Fibroblast of skin of left biceps (primary cell): ENCODE measurements at places on chromosomes 16 and 17.

DNA sequence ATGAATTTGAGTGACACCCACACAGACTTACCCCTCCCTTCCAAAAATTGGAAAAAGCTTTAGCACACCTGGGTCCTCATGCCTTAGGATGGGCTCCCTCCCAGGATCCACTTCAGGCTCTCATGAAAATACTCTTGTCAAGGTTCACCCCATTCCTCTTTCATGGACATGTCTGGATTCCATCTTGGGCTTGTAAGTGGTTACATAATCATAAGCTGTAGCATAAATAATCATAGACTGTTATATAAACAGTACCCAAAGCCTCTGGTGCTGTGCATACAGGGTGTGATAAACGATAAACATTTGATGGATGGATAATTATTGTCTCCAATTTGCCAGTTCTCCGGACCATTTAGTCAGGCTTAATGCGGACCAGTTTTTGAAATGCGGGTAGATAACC is 53.7 kb upstream of the TEKT3 start:
- no peak for DNase-seq

- DNase-seq = no peak
Measured at GRCh38 chr17:80727409-80727755, 182.7 kb downstream of the RPTOR start.

DNA sequence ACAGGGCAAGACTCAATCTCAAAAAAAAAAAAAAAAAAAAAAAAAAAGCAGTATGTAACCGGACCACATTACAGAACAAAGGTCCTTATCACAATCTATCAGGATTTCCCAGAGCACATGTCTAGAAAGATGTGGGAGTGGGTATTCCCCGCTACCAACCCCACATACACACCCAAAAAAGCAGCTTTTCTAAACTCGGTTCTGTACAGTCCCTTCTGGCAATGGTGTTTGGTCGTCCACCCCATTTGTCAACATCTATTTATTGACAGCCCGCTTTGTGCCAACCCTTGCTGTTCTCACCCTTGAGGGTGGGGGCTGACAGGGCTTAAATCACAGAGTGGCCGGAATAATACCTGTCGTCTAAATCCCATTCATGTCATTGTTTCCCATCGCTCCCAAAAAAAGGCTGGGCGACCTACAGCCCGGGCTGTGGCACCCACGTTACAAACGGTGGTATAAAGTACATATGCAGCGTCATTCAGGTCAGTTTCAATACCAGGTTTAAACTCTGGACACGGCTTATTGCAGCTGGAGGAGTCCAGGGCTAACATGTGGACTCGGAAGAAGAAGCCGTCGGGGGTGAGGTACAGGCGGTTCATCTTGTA is 3.6 kb downstream of the C17orf58 start:
- no peak for DNase-seq

- no peak for DNase-seq
Measured at GRCh38 chr17:41082626-41083025, 1.3 kb upstream of the KRTAP4-7 start.

DNA sequence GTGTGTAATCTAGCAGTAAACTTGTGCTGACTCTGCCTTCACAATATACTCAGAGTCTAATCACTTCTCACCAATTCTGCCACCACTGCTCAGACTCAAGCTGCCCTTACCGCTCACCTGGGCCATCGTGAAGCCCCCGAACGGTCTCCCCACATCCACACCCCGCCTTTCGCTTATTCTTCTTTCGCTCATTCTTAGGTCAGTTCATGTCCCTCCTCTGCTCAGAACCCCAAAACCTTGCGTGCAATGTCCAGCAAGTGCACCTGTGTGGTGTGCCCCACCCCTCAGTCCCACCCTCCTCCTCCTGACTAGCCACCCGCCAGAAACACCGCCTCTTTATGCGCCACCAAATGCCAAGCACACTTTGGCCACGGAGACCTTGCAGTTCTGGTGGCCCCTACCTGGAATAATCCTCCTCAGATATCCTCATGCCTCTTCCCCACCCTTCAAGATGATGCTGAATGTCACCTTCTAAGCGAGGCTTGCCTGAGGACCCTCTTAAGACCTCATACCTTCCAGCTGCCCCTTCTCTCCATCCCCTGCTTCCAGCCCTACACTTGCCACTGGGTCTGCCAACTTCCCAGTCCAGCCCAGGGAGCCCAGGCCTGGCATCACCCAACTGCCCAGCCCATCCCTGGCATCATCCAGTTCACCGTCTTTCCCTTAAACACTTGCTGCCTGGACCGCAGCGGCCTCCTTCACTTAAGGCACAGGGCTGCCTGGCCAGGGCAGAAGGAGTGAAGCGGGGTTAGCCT is 34.3 kb upstream of the RBFOX3 start:
- DNase-seq = no peak

DNA sequence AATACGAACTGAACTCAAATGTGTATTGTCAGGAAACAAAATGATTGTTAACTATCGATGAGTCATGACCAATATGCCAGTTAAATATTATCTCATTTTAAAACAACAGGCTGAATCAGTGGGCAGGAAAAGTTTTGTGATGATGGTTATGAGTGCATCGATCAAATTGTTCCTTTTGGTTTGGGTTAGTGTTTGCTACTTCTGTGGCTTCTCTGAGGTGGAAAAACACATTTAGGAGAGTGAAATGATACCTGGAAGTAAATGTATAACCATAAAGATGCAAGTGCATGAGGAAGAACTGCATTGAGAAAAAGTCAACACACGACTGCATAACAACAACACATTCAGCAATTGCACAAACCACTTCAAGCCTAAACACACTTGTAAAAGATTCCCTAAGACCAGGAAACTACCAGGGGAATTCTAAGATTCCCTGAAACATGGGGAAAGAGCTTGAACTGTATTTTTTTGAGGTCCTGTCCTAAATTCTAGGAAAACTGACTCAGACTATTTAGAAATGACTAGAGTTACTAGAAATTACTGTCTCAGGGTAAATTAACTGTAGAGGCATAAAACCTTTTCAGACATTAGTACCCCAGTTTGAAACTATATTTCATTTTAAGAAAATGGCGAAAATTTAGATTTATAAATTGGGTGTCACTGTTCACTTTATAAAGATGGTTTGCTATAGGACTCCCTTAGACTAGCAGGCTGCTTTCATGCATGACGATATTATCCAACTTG is 44.8 kb downstream of the CDYL2 start:
- no peak for DNase-seq

- no peak for DNase-seq
Measured at GRCh38 chr17:58648236-58648635, 43.6 kb downstream of the TEX14 start.

- DNase-seq = no peak
Measured at GRCh38 chr17:46121165-46121764, 72.0 kb downstream of the KANSL1 start.

DNA sequence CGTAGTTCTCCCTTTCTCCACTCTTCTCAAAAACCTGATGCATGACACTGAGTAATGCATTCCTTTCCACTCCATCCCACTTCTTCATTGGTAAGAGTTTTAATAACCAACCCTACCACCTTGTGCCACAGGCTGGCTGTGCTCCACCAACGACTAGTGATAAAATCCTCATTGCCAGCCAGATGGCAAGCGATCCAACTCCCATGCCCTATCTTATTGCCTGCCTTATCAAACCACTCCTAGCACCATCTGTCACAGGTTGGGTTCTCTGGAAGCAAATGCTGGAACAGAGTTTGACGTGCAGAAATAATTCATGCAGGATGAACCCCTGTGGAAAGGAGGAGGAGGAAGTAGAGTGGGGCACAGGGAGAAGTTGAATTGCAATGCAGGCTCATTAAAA is 99.5 kb downstream of the CHD9NB start:
- no peak for DNase-seq

DNA sequence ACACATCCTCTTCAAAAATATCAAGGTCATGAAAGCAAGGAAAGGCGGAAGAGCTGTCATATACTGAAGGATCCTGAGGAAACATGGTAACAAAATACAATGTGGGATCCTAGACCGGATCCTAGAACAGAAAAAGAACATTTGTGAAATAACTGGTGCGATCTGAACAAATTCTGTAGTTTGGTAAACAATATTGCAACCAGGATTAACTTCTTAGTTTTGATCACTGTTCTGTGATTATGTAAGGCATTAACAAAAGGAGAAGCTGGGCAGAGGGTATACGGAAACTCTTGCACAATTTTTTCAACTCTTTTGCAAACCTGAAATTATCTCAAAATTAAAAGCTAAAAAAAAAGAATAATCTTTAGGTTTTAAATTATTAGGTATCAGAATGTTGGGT is 109.7 kb downstream of the TRIM37 start:
- no peak for DNase-seq

DNA sequence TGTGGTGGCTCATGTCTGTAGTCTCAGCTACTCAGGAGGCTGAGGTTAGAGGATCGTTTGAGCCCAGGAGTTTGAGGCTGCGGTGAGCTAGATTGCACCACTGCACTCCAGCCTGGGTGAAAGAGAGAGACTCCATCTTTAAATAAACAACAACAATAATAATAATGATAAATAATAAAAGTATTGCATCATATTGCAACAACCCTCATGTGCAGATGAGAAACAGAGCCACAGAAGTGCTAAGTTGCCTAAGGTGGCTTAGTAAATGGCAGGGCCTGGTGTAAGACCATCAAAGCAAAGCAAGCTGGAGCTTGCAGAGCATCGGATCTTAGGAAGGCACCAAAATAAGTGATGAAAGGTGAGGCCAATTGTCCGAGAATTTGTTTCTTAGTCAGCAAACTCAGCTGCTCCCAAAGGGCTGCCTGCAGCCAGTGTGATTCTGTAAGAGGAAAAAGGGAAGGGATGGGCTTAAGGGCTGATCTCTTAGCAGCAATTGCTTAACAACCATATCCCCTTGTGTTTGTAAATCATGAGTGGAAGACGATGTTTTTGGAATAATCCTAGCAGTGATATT is 45.3 kb upstream of the HS3ST3A1 start:
- peak; percentile 2 for DNase-seq

- DNase-seq = no peak
Measured at GRCh38 chr17:34464812-34465211, 101.8 kb upstream of the CCL1 start.

GRCh38 chr16:2250652-2251295 is 613 bp downstream of the ECI1 start:
- no peak for DNase-seq

- DNase-seq = no peak
Measured at GRCh38 chr17:27545562-27546229, 85.3 kb upstream of the LGALS9 start.

DNA sequence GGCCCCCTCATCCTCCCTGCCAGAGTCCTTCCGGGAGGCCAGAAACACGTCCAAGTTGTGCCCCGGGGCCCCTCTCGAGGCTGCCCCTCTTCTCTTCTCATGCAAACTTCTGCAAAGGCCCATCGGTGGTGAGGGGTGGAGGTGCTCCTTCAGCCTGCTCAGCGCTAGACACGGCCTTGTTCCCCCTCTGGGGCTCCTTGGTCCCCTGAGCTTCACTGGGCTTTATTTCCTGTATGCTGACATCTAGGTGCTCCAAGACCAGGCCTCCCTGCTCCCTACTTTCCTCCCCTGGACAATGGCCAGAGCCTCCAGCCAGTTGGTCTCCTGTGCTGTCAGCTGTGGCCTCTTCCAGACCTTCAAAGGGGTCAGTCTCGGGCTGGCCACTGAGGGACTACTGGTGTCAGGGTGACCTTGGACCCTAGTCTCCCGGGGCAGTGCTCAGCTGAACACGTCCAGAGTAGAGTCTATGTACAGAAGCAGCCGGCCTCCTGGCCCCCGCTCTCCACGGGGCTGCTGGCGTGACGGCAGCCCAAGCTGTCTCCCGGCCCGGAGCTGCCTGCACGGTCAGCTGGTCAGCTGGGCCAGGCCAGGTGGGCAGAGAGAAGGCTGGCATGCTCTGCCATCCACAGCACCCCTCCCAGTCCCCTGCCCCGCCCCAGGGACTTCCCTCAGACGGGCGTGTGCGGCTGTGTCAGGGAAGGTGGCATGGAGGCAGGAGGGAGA is 1.7 kb upstream of the PRR35 start:
- DNase-seq = no peak

DNA sequence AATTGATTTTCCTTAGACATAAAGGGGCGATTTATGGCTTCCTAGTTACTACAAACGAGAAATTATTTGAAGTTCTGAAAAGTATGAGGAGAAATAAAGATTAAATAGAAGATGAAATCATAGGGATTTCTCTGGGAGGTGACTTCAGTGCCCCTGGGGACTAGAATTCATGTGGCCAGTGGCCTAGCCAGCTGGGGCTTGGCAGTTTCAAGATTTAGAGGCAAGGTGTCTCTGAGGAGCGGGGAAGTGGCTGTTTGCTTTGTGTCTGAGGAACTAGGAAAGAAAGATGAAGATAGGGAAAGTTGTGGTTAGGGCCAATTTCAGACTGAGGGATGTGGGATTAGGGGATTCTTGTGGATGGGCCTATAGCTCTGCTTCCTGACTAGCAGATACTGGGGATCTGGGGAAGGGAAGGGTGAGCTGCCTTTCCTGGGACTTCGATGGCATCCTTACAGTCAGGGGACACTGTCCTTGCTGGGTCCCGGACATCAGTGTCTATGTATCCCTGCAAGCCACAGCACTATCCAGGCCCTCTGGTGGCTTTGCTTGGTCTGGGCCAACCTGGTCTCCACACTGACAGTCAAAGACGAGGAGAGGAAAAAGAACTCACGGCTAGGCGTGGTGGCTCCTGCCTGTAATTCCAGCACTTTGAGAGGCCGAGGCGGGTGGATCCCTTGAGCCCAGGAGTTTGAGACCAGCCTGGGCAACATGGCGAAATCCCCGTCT is 22.4 kb upstream of the MEOX1 start:
- no peak for DNase-seq

DNA sequence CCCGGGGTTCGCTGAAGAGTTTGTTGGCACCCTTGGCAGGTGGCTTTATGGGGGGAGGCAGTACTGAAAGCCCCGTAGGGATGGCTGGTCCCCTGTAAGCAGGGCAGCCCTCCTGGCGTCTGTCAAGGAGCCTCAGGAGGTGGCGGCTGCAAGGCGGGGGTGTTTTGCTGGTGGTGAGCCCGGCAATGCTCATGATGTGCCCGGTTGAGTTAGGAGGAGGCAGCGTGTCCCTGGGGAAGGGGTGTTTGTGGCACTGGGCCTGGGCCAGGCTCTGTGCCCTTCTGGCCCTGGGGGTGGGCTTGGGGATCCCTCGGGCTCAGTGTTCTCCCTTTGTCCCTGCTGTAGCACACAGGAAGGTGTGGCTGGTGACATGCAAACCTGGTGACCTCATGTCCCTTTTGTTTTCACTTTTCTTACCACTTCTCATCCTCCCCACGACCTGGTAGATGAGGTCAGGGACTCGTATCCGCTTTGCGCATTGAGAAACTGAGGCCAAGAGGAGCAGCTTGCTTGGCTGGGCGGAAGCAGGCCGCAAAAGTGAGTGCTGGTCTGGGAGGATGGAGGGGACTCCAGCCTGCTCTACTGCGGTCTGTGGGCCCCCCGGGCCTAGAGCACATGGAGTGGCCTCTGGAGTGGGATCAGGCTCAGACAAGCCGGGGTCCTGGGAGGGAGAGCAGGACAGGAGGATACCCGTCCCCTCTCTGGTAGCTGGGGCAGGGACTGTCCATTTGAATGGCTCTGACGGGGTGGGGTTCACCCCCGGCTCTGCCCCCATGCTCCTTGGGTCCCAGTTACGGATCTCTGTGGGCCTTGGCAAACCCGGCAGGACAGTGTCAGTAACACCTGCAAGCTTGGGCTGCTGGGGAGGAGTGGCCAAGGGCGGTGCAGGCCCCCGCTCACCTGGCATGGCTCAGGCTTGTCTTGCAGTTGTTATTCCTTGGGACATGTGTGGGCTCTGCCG is 2.2 kb downstream of the SNN start:
- no peak for DNase-seq
